Spleen (tissue), 13 donors: ENCODE measurements at places on chromosomes 6 and 20. TPM values are rescaled to one million over a fixed set of nuclear protein-coding genes. Genes with fewer than 3 reads are reported as not detected.

The CDH22 gene
- not detected for total RNA-seq

The PPDPF gene
- 167 TPM for total RNA-seq

GRCh38 chr6:137240168-137240567 is 21.0 kb upstream of the IFNGR1 start:
- no peaks in the 10 kb centered on the region for H3K4me1 ChIP-seq
- no peaks in the 10 kb centered on the region for H3K27me3 ChIP-seq
- H3K4me3 ChIP-seq = no peak overlapping the region

The SLC22A1 gene
- total RNA-seq = 3.5 TPM

- DNase-seq = peak; percentile 86
- no peaks in the 10 kb centered on the region for H3K36me3 ChIP-seq
- no peaks in the 10 kb centered on the region for H3K27me3 ChIP-seq
- H3K27ac ChIP-seq = no peak overlapping the region
- H3K4me1 ChIP-seq = peaks cover 69% of the 10 kb centered on the region
Observed at GRCh38 chr6:6696867-6697531, 108.5 kb downstream of the LY86 start.

The FAXC gene
- 0.85 TPM for total RNA-seq

The CPXM1 gene
- 1.9 TPM for total RNA-seq

DNA sequence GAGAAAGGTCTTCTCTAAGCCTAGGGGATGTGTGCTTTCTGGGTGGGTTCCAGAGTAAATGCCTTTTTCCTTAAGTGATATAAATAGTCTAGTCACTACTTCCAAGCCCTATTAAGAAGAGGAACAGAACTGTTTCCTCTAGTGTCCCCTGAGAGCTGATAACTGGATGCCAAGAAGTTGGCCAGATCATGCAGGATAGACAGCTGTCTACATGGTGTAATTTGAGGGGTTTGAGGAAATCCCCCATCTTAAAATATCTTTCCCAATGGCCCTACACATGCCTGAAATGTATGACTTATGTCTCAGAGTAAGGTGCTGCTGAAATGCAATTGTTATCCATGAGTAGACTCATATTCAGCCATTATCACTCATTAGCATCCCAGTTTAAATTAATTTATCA is 20.2 kb upstream of the PIM1 start:
- no peak overlapping the region for H3K4me3 ChIP-seq
- H3K36me3 ChIP-seq = no peaks in the 10 kb centered on the region
- H3K27me3 ChIP-seq = no peaks in the 10 kb centered on the region
- DNase-seq = no peak
- no peaks in the 10 kb centered on the region for H3K4me1 ChIP-seq
- H3K27ac ChIP-seq = no peak overlapping the region

DNA sequence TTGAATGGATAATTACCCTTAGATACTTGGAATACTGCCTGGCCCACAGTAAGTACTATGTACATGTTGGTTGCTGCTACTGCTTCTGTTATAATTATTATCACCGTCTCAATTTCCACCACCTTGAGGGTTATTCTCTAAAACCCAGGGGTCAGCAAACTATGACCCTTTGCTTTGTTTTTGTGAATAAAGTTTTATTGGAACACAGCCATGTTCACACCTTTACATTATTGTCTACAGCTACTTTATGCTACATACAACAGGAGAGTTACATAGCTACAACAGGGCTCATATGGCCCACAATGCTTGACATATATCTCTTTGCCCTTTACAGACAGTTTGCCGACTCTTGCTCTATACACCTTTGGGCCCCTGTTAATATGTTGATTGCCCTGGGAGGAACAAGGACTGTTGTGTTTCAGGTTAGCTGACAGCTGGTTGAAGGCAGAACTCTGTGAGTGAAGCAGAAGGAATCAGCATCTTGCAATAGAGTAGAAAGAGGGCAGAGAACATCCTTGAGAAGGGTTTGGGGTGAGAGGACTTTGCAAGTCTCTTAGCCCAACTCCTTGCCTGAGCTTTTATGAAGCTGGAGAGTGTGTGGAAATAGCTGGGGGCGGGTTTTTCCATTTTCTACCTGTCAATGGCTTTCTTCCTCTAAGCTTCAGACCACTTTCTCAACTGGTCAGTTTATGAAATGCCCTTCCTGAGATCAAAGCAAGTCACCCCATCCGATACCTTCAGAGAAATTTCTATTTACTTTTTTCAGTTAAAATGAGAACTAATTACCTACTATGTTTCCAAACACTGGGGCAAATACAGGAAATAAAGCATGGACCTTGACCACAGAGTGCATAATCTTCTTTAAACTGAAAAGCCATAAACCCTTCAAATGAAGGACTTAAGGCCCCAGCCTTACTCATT is 3.5 kb upstream of the MEP1A start:
- H3K27me3 ChIP-seq = no peaks in the 10 kb centered on the region
- H3K27ac ChIP-seq = no peak overlapping the region
- H3K36me3 ChIP-seq = no peaks in the 10 kb centered on the region
- DNase-seq = no peak
- no peak overlapping the region for H3K4me3 ChIP-seq

- H3K27me3 ChIP-seq = peaks cover 19% of the 10 kb centered on the region
- H3K4me1 ChIP-seq = peaks cover 8% of the 10 kb centered on the region
- H3K27ac ChIP-seq = no peak overlapping the region
Observed at GRCh38 chr20:2172305-2173175, 70.9 kb downstream of the STK35 start.

DNA sequence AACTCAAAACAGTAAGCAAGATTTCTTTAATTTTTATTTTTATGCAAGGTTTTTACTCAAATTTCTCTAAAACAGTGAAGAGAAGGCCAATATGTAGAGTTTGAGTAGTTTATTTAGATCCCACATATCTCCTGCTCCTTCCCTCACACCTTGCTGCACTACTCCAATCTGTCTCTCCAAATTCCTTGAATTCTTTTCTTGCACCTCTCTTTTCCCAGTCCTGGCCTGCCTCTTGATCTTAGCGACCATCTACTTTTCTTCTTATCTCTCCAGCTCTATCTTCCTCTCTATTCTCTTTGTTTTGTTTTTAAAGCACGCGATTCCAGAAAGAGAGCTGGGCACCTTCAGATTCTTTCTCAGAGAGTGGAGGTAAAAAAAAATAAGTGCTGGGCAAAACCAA is 86.7 kb upstream of the KCNQ5 start:
- DNase-seq = no peak
- no peaks in the 10 kb centered on the region for H3K27me3 ChIP-seq
- H3K4me1 ChIP-seq = no peaks in the 10 kb centered on the region
- no peak overlapping the region for H3K27ac ChIP-seq
- no peak overlapping the region for H3K4me3 ChIP-seq

DNA sequence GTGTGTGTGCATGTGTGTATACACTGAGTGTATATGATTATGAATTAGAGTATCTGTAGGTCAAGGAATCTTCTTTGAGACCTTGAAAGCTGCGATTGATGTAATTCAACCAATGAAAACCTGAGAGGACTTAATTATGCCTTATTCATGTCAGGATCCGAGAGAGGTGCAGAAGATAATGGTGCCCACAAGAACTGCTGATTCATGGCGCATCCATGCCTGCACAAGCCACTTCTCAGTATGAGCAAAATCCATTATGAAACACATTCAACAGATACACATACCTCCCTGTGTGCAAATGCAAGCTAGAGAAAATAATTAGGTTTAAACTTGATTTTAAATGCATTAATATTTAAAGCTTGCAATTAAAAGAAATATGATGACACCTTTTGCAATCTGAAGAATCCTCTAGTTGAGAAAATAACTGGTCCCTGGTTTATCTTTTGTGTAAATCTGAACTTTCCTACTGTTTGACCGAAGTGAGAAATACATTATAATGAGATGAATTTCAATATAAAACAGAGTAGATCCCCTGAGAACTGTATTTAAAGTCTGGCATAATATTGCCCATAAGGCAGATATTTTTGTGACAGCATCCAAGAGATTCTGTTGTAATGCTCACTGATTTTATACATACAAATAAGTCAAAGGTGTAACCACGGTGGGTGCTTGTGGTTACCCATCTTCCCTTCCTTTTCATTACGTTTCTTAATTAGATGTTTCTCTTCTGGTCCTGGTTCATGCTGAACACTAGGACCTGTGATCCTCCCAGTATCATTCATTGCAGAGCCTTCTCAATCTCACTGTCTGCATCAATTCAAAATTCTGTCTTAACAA is 45.6 kb downstream of the LY86 start:
- DNase-seq = no peak
- no peak overlapping the region for H3K4me3 ChIP-seq
- peaks cover 31% of the 10 kb centered on the region for H3K36me3 ChIP-seq
- no peak overlapping the region for H3K27ac ChIP-seq

- no peak overlapping the region for H3K4me3 ChIP-seq
- no peak for DNase-seq
- H3K27ac ChIP-seq = no peak overlapping the region
- H3K27me3 ChIP-seq = no peaks in the 10 kb centered on the region
- no peaks in the 10 kb centered on the region for H3K36me3 ChIP-seq
Observed at GRCh38 chr6:8195714-8196102, 93.4 kb upstream of the EEF1E1 start.

The SEC23B gene
- 42.8 TPM for total RNA-seq

GRCh38 chr6:15213838-15214400 is 31.9 kb upstream of the JARID2 start:
- H3K4me3 ChIP-seq = no peak overlapping the region
- H3K27me3 ChIP-seq = no peaks in the 10 kb centered on the region
- no peaks in the 10 kb centered on the region for H3K36me3 ChIP-seq

DNA sequence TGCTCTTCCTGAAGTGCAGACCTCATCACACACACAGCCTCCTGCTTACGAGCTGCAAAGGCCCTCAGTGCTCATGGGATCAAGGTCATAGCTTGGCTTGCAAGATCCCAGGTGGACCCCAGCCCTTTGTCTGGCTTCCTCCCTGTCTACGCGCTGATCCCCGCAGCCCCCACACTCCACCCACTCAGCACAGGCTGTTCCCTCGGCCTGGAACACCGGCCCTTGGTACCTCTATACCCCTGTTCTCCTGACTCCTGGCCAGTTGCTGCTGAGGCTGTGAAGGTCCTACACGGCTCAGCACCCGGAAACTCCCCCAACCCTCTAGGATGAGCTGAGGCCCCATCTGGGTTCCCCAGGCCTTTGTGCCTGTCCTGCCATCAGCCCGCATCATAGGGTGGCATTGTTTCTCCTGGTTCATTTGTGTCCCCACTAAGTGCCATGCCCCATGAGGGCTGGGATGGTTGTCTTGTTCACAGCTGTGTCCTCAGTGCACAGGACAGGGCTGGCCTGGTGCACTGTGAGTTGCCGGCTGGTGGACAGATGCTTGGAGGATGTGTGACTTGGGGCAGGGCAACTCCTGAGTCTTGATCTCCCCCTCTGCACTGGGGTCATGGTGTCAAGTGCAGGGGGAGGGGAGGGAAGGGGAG is 57.0 kb downstream of the ADNP start:
- H3K4me1 ChIP-seq = no peaks in the 10 kb centered on the region
- peaks cover 4% of the 10 kb centered on the region for H3K36me3 ChIP-seq
- H3K27me3 ChIP-seq = no peaks in the 10 kb centered on the region

The ERVFRD-1 gene
- not detected for total RNA-seq

The VSX1 gene
- not detected for total RNA-seq

DNA sequence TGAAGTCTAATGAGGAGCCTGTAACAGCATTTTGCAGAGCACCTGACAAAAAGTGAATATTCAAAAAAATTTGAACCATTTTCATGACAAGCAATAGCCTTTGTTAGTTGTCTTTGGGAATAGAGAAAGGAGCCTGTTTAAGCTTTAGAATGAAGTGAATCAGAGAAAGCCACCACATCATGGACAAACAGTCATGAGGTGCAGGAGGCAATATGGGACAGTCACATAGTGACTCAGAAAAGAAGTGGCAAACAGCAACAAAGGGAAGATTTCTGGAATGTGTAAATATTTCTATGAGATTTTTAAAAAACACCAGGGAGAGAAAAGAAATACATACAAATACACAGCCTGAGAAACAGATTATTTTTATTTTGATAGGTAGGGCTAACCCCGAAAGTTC is 6.6 kb downstream of the KLHL31 start:
- no peak overlapping the region for H3K27ac ChIP-seq
- DNase-seq = no peak
- H3K4me3 ChIP-seq = no peak overlapping the region

The GPLD1 gene
- total RNA-seq = 4.3 TPM

GRCh38 chr6:39908838-39909583 is 25.3 kb downstream of the MOCS1 start:
- no peaks in the 10 kb centered on the region for H3K36me3 ChIP-seq
- DNase-seq = no peak
- H3K27ac ChIP-seq = no peak overlapping the region
- no peaks in the 10 kb centered on the region for H3K27me3 ChIP-seq

The FAM209B gene
- total RNA-seq = 0.97 TPM

DNA sequence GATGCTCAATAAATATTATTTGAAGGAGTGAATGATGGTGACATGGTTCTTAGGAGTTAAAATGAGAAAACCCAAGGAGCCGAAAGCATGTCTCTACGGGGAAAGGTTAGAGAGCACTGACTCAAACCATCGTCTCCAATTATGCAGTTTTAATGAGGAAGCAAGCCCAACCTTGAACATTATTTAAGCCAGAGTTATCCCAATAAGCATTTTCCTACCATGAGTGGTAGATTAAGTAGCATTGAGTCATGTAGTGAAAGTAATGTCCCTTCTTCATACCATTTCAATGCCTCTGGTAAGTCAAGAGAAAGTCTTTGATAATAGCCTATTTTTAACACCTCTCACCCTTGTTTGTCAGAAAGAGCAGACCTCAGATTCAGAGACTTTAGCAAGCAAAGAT is 13.5 kb downstream of the TSHZ2 start:
- no peak for DNase-seq
- H3K4me3 ChIP-seq = no peak overlapping the region
- H3K36me3 ChIP-seq = no peaks in the 10 kb centered on the region
- H3K27me3 ChIP-seq = peaks cover 9% of the 10 kb centered on the region
- no peaks in the 10 kb centered on the region for H3K4me1 ChIP-seq

The KCNG1 gene
- total RNA-seq = 2.0 TPM

GRCh38 chr6:36938536-36938935 is 16.0 kb upstream of the PI16 start:
- H3K27me3 ChIP-seq = no peaks in the 10 kb centered on the region
- no peak for DNase-seq
- H3K4me1 ChIP-seq = no peaks in the 10 kb centered on the region
- H3K36me3 ChIP-seq = no peaks in the 10 kb centered on the region

The AIF1 gene
- 260 TPM for total RNA-seq

- H3K27me3 ChIP-seq = no peaks in the 10 kb centered on the region
- H3K27ac ChIP-seq = peak overlapping the region; percentile 66
- peak; percentile 84 for DNase-seq
- peaks cover under 1% of the 10 kb centered on the region for H3K36me3 ChIP-seq
Observed at GRCh38 chr6:37005827-37006567, 542 bp downstream of the FGD2 start.
